ENCODE measurements at places on chromosomes 5 and 9. TPM values are rescaled to one million over a fixed set of nuclear protein-coding genes. Genes with fewer than 3 reads are reported as not detected.

NINJ1 gene
- 89.4 TPM for total RNA-seq

DNA sequence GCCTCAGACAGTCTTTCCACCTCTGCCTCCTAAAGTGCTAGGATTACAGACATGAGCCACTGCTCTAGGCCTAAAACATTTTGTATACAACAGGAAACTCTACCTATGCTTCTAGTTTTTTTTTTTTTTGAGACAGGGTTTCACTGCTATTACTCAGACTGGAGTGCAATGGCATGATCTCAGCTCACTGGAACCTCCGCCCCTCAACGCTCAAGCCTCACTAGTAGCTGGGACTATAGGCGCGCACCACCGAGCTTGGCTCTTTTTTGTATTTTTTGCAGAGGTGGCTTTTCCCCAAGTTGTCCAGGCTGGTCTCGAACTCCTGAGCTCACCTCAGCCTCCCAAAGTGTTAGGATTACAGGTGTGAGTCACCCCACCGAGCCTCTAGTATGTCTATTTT, 5.4 kb downstream of the HSPA9 start:
- H3K36me3 ChIP-seq: peaks cover 74% of the 10 kb centered on the region
- H3K27me3 ChIP-seq: no peaks in the 10 kb centered on the region
- peaks cover 5% of the 10 kb centered on the region for H3K4me1 ChIP-seq
- no peak overlapping the region for H3K4me3 ChIP-seq
- H3K27ac ChIP-seq: no peak overlapping the region

DNA sequence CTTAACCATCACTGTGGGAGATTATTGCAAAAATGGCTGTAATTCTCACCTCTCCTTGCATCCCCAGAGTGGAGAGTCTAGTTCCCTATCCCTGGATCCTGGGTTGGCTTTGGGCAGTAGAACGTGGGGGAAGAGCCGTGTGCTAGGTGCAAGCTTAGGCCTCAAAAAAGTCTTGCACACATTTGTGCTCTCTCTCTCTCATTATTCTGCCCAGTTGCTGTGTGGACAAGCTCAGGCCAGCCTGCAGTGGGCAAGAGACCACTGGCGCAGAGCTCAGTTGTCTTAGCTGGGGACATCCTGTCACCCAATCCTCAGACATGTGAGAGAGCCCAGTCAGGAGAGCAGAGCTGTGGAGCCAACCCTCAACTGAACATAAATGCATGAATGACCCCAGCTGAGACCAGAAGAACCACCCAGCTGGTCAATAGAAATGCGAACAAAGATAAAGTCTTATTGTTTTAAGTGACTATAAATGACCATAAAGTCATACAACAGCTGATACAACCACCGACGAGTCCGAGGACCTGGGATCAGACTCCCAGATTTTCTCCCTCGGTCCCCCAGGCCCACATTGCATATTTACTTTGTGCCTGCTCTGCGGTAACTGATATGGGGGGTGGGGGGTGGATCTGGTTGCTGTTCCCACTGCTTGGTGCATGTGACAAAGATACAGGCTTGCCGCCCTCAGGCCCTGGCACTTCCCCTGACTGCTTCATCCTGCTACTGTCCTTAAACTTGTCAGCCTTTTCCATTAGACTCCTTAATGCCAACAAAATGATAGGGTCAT, 166.4 kb upstream of the MVB12B start:
- peaks cover 5% of the 10 kb centered on the region for H3K4me1 ChIP-seq
- no peaks in the 10 kb centered on the region for H3K36me3 ChIP-seq

GRCh38 chr9:128921881-128922763, 1.3 kb downstream of the PHYHD1 start:
- H3K27me3 ChIP-seq: no peaks in the 10 kb centered on the region
- H3K4me1 ChIP-seq: peaks cover 59% of the 10 kb centered on the region
- H3K27ac ChIP-seq: peak overlapping the region; percentile 92

GRCh38 chr9:1274334-1274733, 224.2 kb downstream of the DMRT2 start:
- no peaks in the 10 kb centered on the region for H3K27me3 ChIP-seq
- no peaks in the 10 kb centered on the region for H3K36me3 ChIP-seq

DNA sequence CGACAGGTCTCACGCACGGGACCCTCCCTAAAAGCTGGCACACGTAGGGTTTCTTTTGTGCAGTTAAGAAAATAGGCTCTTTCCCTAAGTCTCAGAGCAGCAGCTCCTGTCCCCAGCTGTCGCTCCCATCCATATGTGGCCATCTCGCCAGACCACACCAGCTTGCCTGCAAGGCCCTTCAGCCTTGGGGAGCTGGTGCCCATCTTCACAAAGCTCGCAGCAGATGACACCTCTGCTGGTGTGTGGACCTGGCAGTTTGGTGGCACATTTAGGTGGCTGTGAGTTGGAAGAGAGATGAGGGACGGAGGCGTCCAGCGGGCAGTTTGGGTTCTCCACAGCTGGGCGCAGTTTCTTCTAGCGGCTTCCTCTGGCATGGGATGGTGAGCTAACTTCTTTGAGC, 239.0 kb downstream of the FANCC start:
- DNase-seq: no peak
- peak overlapping the region; percentile 39 for H3K27ac ChIP-seq
- H3K27me3 ChIP-seq: no peaks in the 10 kb centered on the region
- no peak overlapping the region for H3K4me3 ChIP-seq
- peaks cover 58% of the 10 kb centered on the region for H3K4me1 ChIP-seq
- peaks cover 27% of the 10 kb centered on the region for H3K36me3 ChIP-seq
